ENCODE measurements at places on chromosomes 13 and 19. TPM values are rescaled to one million over a fixed set of nuclear protein-coding genes. Genes with fewer than 3 reads are reported as not detected.

DNA sequence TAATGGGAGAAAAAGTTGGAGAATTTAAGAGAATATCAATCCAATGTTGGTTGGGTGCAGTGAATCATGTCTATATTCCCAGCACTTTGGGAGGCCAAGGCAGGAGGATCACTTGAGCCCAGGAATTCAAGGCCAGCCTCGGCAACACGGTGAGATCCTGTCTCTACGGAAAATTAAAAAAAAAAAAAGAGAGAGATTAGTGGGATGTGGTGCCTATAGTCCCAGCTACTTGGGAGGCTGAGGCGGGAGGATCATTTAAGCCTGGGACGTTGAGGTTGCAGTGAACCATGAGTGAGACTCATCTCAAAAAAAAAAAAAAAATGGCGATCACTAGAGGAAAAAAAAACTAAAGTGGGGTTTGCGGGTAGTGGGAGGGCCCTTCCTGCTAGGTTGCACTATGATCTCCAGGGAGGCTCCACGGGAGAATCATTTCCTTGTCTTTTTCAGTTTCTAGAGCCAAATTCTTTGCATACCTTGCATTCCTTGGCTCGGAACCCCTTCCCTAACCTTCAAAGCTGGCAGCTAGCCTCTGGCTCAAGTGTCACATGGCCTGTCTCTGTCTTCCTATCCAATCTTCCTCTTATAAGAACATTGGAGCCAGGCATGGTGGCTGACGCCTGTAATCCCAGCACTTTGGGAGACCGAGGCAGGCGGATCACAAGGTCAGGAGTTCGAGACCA lies 5.8 kb upstream of the ERCC2 start:
- DNase-seq, result no peak

DNA sequence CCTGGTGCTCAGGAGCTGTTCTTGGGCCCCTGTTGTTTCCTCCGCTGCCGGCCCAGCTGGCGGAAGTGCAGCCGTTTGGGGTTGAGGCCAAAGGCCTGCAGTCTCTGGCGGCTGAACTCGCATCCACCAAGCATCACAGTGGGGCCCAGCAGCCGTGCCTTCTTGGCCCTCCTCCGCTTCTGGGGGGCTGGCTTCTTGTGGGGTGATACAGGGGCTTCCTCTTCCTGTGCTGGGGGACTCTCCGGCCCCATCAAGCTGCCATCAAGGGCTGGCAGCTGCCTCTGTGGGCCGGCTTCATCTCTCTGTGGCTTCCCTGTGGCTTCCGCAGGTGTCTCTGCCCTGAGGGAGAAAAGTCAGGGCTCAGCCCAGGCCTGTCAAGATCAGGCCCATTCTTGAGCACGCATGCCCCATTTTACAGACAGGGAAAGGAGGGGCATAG lies 10.3 kb downstream of the ATG4D start:
- no peak for DNase-seq

GRCh38 chr19:40198272-40198990 lies 7.2 kb downstream of the MAP3K10 start:
- no peak for DNase-seq

DNA sequence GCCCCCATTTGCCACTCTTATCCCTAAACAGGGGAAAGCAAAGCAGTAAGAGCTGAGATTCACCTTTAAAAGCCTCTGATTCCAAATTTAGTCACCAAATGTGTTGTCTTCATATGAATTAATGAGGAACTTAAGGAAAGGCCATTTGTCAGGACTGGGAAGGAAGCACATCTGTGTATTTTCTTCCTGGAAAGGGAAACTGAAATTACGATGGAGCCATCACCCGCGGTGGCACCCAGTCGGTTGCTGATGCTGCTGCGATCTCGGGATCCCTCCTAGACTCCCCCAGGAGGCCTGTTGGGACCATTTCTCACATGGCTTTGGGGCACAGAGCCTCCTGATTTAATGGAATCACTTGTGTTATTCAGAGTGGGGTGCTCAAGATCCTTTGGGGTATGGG lies 7.4 kb upstream of the IL4I1 start:
- no peak for DNase-seq

DNA sequence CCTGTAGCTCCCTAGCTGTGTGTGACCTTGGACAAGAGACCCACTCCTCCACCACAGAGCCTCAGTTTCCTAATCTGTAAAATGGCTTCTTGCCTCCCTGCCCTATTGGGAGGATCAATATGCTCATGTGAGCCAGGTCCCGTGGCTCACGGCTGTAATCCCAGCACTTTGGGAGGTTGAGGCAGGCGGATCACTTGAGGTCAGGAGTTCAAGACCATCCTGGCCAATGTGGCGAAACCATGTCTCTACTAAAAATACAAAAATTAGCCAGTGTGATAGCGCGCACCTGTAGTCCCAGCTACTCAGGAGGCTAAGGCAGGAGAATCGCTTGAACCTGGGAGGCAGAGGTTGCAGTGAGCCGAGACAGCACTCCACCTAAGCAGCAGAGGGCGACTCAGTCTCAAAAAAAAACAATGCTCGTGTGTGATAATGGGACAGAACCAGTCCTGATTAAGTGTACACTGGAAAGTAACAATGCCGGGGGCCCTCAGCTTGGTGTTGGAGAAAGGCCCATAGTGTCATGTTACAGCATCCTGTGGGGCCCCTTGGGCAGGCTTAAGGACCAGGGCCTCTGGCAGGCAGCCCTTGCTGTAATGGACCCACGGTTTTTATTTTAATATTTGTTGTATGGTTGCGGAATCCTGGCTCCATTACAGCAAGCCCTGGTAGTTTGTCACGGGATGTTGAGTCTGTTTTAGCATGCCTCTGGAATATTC lies 6.8 kb downstream of the RPS11 start:
- no peak for DNase-seq

The GPC5 gene
- not detected for total RNA-seq

The TEX101 gene
- total RNA-seq, result 3.4 TPM

GRCh38 chr13:73062468-73062867 lies 3.7 kb downstream of the KLF5 start:
- no peak for DNase-seq

DNA sequence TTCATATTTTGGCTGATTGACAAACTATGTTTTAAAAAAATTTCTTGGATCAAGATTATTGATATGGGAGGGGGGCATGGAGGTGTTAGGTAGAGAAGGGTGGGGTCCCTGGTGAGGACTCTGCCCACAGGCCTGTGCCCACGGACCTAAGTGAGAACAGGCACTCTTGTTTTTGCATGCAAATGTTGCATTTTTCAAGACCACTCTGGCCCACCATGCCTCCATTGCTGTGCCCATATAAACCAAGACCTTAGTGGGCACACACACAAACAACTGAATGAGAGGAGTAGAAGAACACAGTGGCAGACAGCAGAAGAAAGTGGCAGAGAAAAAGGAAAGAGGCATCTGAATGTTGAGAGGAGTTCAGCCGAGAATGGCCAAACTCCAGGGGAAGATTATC lies 69.6 kb upstream of the ZNF98 start:
- no peak for DNase-seq

The CEACAM21 gene
- total RNA-seq, result not detected

- DNase-seq, result no peak
Observed at GRCh38 chr19:40578442-40578908, 1.8 kb downstream of the SHKBP1 start.

DNA sequence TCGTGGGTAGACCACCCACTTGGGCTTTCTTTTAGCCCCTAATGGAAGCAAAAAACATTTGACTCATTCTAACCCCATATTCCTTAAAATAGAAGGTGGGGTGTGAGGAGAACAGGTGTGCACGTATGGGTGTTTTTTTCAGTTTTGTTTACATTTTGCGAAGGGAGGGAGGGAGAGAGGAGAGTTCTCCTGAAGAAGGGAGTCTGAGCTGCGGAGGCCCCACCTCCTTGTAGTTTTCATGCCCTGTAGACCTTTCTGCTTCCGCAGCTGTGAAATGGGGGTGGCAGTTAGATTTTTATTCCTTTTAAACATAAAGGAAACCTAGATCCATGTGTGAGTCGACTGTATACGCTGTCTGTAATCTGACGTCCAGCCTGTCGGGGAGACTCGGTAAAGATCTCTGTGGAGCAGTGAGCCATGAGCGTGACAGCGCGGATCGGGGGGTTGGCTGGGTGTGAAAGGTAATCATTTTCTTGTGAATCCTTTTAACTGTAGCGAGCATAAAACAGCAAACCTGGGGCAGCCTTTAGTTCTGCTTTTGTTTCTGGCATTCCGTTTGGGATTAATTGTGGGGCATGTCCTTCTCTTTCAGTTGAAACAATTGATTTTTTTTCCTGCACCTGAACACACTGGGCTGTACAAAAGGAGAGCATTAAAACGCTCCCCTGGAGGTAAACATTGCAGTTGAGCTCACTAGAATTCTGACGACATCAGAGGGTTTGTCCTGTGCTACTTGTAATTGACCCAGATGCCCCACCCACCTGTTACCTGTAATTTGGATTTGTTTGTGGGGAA lies 2.3 kb downstream of the UPF1 start:
- DNase-seq, result no peak

The RNF113B gene
- total RNA-seq, result not detected

GRCh38 chr13:71517004-71517403 lies 350.0 kb downstream of the DACH1 start:
- no peak for DNase-seq

- no peak for DNase-seq
Observed at GRCh38 chr13:113754691-113755090, 4.3 kb upstream of the TMEM255B start.

DNA sequence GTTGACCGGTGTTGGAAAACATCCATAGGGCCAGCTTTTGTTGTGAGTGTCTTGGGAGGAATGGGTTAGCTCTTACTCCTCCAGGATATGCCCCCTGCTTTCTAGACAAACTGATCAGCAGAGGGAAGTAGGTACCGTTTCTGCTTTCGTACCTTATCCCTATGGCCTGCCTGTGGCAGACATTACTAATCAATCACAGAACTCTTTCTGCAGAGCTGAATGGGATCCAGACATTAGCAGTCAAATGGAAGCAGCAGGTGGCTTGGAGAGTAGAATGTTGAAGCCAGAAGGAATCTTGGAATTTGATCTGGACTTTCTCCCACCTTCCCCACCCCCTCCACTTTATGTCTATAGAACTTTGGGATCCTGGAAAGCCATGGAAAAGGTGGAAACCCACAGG lies 17.1 kb downstream of the NWD1 start:
- DNase-seq, result no peak

The DIRAS1 gene
- 0.61 TPM for total RNA-seq

- DNase-seq, result no peak
Observed at GRCh38 chr13:36115306-36115705, 15.9 kb downstream of the DCLK1 start.

DNA sequence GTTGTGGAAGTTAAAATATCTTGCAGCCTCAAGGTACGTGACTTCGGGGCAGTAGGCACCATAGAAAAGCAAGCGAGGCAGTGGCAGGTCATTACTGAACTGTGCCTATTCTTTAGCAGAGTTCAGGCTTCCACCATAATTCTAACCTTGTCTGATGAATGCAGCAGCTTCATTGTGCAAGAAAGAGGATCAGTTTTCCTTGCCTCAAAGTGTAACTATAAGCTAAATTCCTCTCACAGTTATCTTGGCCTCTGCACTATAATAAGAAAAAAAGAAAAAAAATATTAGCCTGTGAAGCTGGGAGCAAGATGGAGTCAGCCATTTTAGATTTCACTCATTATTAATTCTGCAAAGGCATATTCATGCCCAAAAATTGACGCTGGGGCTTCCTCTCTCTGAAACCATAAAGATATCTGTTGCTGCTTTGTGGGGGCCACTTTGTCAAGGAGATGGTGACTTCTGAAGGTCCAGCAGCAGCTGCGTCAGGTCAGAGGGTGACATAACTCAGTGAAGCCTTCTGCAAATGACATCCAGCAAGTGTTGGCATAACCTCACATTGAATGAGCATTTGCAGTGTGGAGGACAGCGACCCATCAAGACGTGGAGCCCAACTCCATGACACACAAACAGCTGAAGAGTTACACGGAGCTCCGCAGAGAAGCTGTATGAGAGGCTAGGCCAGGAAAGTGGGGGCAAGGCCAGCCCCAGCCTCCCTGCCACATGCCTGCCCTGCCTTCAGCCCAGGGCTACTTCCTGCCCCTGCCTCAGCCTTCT lies 23.1 kb upstream of the SACS start:
- no peak for DNase-seq

The ZNF470 gene
- 1.6 TPM for total RNA-seq

- DNase-seq, result no peak
Observed at GRCh38 chr19:49287141-49287770, 37.7 kb downstream of the SLC6A16 start.

GRCh38 chr19:49339301-49340068 lies 4.3 kb downstream of the CD37 start:
- no peak for DNase-seq

DNA sequence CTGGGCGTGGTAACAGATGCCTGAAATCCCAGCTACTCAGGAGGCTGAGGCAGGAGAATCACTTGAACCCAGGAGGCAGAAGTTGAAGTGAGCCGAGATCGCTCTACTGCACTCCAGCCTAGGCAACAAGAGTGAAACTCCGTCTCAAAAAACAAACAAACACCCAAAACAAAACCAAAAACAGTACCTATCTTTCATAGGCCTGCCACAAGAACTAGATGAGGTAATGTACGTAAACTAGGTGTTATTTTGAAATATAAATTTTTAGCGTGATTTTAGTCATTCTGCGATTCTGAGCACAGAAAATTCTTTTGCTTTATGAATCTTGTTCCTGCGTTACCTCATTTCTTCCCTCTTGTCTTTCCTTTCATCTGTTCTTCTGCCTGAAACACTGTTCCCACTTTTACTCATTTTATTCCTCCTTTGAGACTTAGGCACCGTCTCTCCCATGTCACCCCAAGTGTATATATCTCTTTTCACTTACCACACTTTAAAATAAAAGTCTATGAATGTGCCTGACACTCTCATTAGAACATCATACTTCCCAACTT lies 238.2 kb upstream of the HTR2A start:
- no peak for DNase-seq

DNA sequence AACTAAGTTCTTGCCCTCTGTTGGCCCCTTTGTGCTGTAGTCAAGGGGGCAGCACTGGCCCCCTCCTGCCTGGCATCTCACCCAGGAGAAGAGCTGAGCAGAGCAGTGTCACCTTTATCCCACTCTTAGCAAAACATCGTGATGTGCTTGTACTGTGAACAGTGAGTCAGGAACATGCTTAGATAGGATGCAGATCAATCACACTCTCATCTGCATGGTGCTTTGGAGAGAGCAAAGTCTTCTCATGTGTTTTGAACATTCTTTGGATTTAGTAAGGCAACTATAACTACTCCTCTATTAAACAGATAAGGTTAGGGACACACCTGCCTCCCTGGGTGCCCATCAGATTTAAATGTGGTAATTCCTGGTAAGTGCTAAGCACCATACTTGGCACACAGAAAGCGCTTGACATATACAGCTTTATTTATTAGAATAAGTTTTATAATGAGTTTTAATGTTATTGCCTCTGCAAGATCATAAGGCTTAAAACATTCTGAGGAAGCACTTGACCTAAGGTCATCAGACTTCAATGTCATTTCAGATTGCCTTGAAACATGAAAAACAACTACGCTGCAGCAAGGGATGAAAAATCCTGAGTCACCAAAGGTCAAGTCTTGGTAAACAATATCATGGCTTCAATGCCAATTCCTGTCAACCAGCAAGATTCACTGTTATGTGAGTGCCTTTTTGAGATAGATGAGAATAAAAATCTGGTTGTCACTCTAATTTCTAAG lies 82.4 kb upstream of the IRS2 start:
- DNase-seq, result no peak

- no peak for DNase-seq
Observed at GRCh38 chr13:43469791-43470190, 317.0 kb downstream of the ENOX1 start.

- no peak for DNase-seq
Observed at GRCh38 chr19:5682107-5682482, 1.3 kb downstream of the HSD11B1L start.

GRCh38 chr13:110680852-110681251 lies 25.1 kb downstream of the CARS2 start:
- no peak for DNase-seq
